HFFc6 (cell line): ENCODE measurements at places on chromosomes 11 and 22.
A peak's percentile ranks its signal among the peaks of the same experiment; 100 is the strongest.

GRCh38 chr11:102900346-102900745 lies 25.6 kb upstream of the MMP12 start:
- DNase-seq, result no peak

DNA sequence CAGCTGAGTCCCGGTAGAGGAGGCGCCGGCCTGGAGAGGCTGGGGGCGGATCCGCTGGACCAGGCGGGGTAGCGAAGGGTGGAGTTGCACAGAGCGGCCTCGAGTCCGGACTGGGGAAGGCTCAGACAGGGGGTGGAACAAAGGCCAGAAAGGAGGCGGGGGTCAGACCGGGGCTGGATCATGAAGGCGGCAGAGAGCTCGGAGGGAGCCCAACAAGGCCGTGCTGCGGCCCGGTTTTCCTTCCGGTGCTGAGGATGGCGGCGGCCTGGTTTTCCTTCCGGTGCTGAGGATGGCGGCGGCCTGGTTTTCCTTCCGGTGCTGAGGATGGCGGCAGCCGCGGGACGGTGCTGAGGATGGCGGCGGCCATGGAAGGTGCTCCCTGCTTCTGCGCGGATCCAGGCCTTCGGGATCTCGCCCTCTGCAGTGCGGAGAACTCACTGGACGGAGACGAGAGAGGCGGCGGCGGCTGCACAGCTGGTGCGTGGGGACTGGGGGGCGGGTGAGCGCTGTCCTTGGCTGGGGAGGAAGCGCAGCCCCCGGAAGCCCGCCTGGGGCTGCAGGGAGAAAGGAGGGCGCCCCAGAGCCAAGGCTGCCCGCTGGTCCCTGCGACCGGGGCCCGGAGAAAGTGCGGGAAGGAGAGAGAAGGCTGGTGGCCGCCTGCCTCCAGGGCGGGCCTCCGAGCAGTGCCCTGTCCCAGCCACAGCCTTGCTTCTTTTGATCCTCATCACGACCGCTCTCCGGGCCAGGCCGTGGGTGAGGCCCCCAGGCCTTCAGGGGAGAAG lies 350.4 kb upstream of the B3GAT1 start:
- no peak for DNase-seq

GRCh38 chr11:33790040-33790439 lies 15.7 kb upstream of the FBXO3 start:
- no peak for DNase-seq

GRCh38 chr22:46948411-46949144 lies 186.1 kb downstream of the TBC1D22A start:
- no peak for DNase-seq

GRCh38 chr11:87451395-87451794 lies 413.7 kb downstream of the TMEM135 start:
- DNase-seq, result no peak

DNA sequence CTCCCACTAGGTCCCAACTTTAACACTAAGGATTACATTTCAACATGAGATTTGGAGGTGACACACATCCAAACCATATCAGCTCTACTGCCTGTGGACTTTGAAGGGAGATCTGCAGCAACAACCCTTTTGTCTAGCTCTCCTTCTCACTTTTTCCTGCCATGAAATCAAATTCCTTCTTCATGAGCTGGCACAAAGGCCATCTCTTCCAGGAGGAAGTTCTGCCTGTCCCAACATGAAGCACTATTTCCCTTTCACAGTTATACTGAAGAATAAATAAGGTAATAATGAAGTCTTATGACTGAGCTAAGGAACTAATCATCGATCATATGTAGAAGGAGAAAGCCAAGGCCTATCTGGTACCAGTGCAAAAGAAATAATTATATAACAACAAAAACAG lies 253.5 kb upstream of the TENM4 start:
- no peak for DNase-seq

- DNase-seq, result no peak
These were observed 17.3 kb downstream of the PACSIN2 start for GRCh38 chr22:42997582-42998090.

DNA sequence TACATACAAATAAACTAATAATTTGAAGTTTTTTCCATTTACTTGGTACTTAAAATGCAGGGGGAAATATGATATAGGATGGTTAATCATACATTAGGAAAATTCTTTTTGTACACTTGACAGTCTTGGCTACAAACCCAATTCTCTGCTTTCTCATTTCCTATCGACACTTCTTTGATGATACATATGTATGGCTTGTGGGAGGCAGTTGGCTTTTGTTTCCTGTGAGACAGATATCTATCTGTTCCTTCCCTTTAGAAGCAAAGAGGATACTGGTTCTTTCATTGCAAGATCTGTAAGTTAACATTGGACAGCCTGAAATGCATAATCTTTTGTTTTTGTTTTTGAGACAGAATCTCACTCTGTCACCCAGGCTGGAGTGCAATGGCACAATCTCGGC lies 47.9 kb upstream of the ADORA2A start:
- DNase-seq, result peak; percentile 39

DNA sequence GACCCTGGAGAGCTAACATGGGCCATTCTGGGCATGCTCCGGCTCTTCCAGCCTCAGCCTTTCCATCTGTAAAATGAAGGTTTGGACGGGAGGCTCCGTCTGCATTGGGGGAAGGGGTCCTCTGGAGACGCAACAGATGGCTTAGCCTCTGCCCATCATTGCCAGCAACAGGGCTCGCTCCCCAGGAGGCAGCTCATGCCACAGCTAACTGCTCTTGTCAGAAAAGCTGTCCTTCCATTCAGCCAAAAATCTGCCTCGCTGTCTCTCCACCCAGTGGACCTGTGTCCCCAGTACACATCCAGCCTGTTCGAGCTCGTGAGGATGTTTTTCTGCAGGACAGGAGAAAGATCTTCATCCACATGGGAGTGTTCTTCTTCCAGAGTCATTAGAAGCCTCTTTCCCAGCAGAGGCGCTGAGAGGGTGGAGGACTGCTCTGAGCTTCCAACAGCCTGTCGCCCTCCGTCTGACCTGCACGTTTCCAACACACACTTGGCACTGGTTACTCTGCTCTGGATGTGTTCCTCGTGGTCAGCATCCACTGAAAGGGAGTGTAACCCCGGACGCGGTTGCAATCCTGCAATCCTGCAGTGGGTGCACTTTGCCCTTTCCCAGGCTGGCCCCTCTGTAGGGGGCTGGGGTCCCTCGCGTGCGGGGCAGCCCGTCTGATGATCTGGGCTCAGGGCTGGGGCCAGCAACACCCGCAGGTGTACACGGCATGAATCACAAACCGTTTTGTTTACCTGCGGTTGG lies 1340.9 kb downstream of the TBC1D22A start:
- no peak for DNase-seq

GRCh38 chr11:61922539-61922938 lies 5.2 kb upstream of the RAB3IL1 start:
- DNase-seq, result peak; percentile 47

DNA sequence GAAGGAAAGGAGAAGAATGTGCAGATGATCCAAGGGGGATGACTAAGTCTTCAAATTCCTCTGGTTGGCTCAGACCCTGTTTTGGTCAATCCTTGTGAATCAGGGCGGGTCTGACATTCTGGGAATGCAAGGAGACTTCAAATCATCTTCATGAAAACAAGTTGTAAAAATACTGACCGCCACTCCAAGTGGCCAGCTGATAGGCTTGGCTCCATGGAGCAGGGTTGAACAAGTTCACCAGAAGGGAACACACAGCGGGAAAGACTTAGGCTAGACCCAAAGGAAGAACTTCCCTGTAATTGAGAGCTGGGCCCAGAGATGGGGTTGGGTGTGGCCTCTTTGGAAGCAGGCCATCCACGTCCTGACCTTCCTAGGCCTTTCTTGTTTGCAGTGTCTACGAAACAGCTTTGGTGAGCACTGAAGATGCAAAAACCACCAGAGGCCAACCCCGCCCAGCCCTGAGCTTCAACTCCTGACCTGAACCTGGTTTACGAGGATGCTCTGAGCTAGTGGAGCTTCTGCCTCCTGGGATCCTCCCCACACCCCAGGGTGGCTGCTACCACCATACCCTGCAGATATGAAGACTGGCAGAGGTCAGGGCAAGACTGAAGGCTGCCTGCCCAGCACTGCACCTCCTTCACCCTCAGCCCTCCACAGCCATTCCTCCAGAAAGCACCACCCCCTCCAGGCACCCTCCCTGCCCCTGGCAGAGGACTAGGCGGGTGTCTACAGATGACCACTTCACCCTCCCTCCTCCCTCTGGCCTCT lies 26.1 kb downstream of the GDPD5 start:
- peak; percentile 95 for DNase-seq

DNA sequence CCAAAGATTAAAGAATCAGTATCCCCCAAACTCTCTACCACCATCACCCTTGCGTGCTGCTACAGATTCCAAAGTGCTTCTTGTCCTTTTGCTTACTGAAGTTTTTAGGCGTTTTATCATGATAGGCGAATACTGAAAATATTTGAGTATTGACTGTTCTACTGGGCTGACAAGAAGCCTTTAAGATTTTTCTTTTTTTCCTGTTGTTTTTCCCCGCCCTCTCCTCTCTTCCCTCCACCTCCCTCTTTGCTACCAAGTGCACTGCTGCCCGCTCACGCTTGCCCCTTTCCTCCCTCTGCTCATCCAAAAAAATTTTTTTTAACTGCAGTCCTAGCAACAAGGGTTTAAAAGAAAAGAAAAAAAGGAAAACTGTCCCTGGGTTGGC lies 679 bp downstream of the SPCS2 start:
- no peak for DNase-seq

GRCh38 chr22:30855677-30856518 lies 112.7 kb downstream of the MORC2 start:
- no peak for DNase-seq

DNA sequence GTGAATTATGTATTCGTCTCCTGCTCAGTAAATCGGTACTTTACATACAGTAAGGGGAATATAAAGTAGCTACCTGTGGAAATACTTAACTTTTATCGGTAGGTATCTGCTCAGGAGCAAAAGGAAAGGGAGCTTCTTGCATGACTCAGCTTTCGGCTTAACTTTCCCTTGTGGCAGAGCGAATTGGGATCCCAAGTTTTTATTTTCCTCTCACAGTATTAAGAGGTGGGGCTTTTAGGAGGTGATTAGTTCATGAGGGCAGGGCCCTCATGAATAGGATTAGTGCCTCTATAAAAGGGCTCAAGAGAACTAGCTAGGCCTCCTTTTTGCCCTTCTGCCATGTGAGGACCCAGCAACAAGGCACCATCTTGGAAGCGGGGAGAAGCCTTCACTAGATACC lies 18.7 kb downstream of the RCN1 start:
- no peak for DNase-seq

GRCh38 chr22:36806835-36807234 lies 10.0 kb downstream of the PVALB start:
- DNase-seq, result no peak

DNA sequence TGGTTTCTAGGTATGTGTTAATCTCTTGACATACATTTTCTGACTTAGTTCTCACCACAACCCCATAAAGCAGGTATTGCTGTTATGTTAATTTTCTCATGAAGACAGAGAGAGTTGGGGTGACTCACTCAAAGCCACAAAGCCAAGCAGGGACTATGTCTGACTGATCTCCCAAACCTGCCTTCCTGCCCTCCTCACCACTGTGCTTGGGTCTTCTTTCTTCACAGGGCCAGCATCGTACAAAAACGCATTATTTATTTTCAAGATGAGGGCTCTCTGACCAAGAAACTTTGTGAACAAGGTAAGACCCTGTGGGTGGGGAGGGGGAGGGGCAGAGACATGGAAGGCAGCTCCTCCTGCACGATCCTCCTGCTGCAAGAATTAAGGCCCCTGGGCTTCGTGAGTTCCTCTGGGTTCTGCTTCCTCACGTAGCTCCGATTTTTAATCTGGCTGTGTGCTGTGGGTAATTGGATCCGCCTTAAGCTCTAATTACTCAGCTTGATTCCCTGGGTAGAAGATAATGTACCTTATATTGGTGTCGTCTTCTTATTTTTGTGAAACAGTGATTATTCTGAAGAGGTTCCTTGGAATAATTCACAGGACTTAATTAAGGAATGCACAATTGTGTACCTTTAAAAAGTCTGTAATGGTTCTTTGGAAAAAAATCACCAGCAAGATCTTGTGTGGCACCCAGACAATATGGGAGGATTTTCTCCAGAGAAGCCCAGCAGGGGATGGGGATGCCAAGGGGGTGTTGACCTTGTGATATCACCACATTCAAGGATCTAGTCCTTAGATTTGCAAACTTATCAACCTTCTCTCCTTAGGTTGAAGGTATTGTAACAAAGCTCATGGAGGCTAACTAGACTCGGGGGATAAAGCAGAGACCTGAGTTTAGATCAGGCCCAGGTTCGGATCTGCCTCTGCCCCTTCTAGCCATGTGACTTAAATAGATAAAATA lies 112.9 kb downstream of the SPON1 start:
- DNase-seq, result no peak

GRCh38 chr22:26837784-26838470 lies 180.5 kb downstream of the MIAT start:
- no peak for DNase-seq

DNA sequence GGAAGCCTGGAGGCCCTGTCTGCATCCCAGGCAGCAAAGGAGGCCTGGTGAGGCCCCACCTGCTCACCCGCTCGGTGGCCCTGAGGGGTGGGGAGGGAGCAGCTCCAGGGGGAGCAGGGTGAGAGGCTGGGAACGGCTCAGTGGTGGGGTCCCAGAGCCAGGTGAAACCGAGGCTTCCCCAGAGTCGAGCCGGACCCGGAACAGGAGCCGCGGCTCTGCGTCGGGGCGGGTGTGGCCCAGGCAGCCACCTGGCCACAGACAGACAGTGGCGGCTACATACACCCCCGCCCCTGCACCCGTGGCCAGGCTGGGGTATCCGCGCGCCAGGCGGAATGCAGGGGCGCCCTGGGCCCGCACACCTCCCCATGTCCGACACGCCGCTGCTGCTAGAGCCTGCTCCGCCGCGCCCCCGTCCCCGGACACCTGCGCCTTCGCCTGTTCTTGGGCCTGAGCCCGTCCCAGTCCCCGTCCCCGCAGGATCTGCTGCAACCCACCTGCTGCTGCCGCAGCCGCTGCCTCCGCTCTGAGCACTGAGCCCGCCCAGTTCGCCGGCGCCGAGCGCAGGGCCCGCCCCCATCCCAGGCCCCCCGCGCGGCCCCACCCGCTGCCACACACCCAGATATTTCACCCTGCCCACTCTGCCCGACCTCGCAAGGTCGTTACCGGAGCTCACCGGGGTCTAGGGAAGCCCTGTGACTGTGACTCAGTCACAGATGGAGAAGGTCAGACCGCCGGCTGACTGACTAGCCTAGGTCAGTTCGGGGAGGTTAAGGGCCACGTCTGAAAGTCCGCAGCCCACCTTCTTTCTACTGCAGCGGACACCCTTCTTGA lies at the start of gene SLC7A4:
TSS of gene SLC7A4 (minus strand) at position 525 of the 831 bp plus-strand sequence. CDS start 749 bp downstream, outside the sequence.
- no peak for DNase-seq

- DNase-seq, result no peak
These were observed 6.7 kb downstream of the NFAM1 start for GRCh38 chr22:42425337-42425988.

GRCh38 chr11:76560219-76560618 lies 110.3 kb downstream of the LRRC32 start:
- DNase-seq, result peak; percentile 22

- no peak for DNase-seq
These were observed 9.2 kb downstream of the RHBDD3 start for GRCh38 chr22:29258407-29259252.

GRCh38 chr11:10659339-10660216 lies 34.0 kb downstream of the IRAG1 start:
- peak; percentile 97 for DNase-seq

- no peak for DNase-seq
These were observed 1255.2 kb downstream of the LRRC4C start for GRCh38 chr11:40204228-40204627.

- DNase-seq, result no peak
These were observed 9.2 kb upstream of the CNTF start for GRCh38 chr11:58613228-58613627.

- DNase-seq, result no peak
These were observed 577.8 kb downstream of the JRKL start for GRCh38 chr11:96967616-96968015.

- DNase-seq, result no peak
These were observed 13.9 kb downstream of the APOL2 start for GRCh38 chr22:36225333-36225922.

- no peak for DNase-seq
These were observed 186.7 kb downstream of the CADM1 start for GRCh38 chr11:115317277-115318185.
